ENCODE measurements at places on chromosomes 3 and 15.

DNA sequence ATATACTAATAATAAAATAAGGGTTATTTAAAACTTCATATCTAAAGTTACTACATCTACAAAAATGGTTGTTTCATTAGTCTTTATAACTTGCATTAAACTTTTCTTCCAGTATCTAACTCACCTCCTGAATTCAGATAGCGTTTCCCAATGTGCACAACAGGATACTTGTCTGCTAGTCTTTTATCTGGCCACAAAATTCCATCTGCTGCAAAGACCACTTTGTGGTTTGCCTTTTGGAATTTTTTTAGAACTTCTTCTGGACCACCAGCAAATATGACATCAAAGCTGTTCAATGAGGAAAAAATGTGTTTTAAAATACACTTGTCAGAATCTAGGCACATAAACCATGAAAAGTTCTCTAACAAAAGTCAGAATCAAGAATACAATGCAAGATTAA lies 50.8 kb downstream of the PLOD2 start:
- no peak for DNase-seq

- DNase-seq: no peak
Measured at GRCh38 chr3:25894101-25894500, 104.2 kb downstream of the OXSM start.

DNA sequence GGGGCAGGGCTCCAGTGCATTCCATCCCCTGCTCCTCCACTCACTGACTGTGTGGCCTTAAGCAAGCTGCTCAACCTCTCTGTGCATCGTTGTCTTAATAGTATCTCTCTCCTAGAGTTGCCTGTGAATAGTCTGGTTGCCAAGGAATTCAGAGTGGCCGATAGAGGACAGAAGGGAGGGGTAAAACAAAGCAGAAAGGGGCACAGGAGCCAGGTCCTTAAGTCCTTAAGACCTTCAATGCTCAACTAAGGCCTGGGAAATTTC lies 13.7 kb upstream of the CYP11A1 start:
- no peak for DNase-seq

GRCh38 chr3:168407381-168407780 lies 311.7 kb upstream of the GOLIM4 start:
- no peak for DNase-seq

GRCh38 chr3:44764248-44764647 lies 2.7 kb downstream of the KIF15 start:
- no peak for DNase-seq

DNA sequence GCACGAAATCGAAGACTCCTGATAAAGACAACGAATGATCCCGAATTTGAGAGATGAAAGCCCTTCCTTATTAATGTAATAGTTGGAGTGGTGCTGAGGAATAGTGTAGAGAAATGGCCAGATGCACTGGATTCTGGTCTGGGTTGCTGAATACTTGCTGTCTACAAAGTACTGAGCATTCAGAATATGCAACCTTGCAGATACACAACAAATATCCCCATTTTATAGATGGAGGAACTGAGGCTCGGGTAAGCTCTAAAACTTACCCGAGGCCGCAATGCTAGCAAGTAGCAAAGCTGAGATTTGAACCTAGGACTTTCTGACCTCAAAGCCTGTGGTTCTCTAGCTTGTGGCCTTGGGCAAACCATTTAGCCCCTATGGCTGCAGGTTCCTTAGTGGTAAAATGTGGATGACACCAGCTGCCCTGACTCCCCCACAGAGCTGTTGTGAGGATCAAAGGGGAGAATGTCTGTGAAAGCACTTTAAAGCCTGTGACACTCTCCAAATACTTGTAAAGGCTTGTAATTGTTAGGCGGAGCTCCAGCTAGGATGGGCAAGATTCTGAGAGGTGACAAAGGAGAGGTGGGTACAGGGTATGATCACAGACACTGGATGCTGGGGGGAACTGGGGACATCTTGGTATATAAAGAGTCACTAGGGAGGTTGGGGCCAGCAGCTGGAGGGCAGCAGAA lies 39.8 kb downstream of the FOXB1 start:
- DNase-seq: no peak

DNA sequence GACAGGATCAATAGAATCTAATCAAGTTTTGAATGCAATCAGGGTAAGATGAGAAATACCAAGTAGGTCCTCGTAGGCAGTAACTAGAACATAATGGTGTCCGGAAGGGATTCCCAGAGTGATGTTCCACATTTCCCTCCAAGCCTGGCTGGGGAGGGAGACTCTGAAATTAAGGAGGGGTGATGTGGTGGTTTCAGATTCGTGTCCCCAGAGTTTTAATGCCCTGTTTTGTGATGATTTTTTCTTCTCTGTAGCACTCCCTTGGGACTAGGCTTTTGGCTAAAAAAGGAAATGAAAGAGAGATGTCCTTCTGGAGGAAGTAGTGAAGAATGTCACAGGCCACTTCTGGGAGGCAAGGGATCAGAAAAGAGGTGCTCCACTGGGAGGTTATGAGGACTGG lies 108.3 kb upstream of the CACNA2D3 start:
- no peak for DNase-seq

DNA sequence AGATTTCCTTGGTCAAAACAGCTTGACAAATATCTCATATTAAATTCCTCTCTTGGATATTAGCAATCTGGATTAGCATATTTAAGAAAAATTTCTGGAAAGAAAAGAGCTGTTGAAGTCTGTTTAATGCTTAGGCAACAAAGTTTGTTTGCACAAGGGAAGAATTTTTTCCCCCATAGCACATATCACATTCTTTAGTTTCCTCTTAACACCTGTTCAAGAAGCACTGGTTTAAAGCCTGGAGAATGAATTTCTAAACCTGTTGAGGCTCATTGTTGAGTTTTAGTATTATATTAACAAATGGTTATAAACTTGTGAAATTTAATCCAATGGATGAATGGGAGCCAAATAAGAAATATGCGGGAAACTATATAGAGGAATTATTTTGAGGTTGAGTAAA lies 41.5 kb downstream of the NLGN1 start:
- DNase-seq: no peak

DNA sequence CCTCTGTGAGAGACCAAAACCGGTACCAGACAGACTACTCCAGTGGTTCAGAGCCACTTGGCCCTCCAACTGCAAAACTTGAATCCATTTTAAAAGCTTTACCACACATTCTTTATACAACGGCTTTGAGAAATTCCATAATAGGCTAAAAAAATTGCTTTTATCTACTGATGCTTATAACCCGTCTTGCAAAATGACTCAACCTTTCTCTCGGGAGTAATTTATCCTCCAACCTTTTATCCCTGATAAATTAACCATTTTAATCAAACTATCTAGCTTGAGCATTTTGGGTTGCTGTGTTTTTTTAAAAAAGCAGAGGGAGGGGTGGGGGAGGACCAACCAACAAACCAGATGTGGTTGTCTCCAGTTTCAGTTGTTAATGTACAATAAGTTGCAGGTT lies 275.7 kb upstream of the LRTM1 start:
- DNase-seq: no peak

DNA sequence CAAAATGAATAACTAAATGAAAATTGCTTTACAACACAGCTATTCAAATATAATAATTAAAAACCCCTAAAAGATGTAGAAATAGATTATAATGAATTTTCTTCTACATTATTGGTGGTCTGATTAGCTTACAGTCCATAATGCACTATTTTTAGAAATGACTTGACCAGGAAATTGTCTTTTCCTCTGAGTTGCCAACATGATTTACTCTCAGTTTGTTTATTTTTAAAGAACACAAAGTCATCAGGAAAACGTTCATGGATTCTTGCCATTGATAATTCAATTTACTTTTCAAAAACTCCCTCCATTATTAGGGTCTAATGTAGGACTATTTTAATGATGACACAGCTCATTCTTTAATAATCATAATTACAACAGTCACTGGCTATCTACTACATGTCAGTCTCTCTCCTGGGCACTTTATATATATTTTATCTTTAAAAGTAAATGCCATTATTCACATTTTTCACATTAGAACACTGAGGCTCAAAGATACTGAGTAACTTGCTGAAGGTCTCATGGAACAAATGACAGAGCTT lies 1.1 kb downstream of the TM4SF18 start:
- DNase-seq: no peak

GRCh38 chr15:26877831-26878230 lies 11.0 kb downstream of the GABRA5 start:
- no peak for DNase-seq
